ENCODE measurements at places on chromosomes 16 and 17.

DNA sequence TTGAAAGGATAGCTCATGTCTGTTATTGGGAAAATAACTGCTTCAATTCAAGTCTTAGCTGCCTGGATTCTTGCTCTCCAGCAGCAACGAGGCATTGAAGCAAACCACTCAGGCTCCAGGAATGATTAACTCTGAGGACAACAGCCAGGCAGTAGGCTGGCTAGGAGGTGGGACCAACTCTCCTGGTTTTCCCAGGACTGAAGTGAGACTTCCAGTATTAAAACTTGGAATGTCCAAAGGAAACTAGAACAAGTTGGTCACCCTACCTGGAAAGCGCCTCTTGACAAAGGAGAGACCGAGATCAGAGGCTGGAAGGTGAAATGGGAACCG is 100.7 kb downstream of the SALL1 start:
- no peaks in the 10 kb centered on the region for H3K36me3 ChIP-seq
- no peak overlapping the region for H3K4me3 ChIP-seq
- no peaks in the 10 kb centered on the region for H3K27me3 ChIP-seq
- DNase-seq, result no peak

GRCh38 chr16:89216315-89217137 is 977 bp upstream of the ZNF778 start:
- peak overlapping the region; percentile 89 for H3K27ac ChIP-seq
- peak overlapping the region; percentile 94 for H3K4me3 ChIP-seq
- H3K27me3 ChIP-seq, result no peaks in the 10 kb centered on the region
- DNase-seq, result peak; percentile 32
- peaks cover 10% of the 10 kb centered on the region for H3K36me3 ChIP-seq

- H3K27ac ChIP-seq, result no peak overlapping the region
- peaks cover 67% of the 10 kb centered on the region for H3K27me3 ChIP-seq
- H3K4me3 ChIP-seq, result no peak overlapping the region
- no peaks in the 10 kb centered on the region for H3K36me3 ChIP-seq
- no peaks in the 10 kb centered on the region for H3K4me1 ChIP-seq
These were observed 122.2 kb downstream of the MRM1 start for GRCh38 chr17:36723459-36724025.

- H3K4me3 ChIP-seq, result no peak overlapping the region
- DNase-seq, result no peak
- peaks cover 23% of the 10 kb centered on the region for H3K27me3 ChIP-seq
- no peaks in the 10 kb centered on the region for H3K36me3 ChIP-seq
- no peaks in the 10 kb centered on the region for H3K4me1 ChIP-seq
These were observed 12.4 kb downstream of the ACE start for GRCh38 chr17:63489291-63489690.

GRCh38 chr16:2196162-2196980 is at the start of gene CASKIN1:
Gene CASKIN1 (minus strand): TSS chr16:2196605. CDS start chr16:2196432, 173 bp downstream.
- no peak within 1 kb of the TSS for H3K27ac ChIP-seq
- no peak within 1 kb of the TSS for H3K4me3 ChIP-seq
- no peaks in the 10 kb centered on the region for H3K36me3 ChIP-seq
- H3K27me3 ChIP-seq, result peaks cover 36% of the 10 kb centered on the region
- no peak for DNase-seq

- no peak overlapping the region for H3K4me3 ChIP-seq
- H3K36me3 ChIP-seq, result no peaks in the 10 kb centered on the region
- no peaks in the 10 kb centered on the region for H3K4me1 ChIP-seq
- no peak for DNase-seq
- H3K27ac ChIP-seq, result no peak overlapping the region
These were observed 1.8 kb downstream of the SNX20 start for GRCh38 chr16:50679266-50679665.

DNA sequence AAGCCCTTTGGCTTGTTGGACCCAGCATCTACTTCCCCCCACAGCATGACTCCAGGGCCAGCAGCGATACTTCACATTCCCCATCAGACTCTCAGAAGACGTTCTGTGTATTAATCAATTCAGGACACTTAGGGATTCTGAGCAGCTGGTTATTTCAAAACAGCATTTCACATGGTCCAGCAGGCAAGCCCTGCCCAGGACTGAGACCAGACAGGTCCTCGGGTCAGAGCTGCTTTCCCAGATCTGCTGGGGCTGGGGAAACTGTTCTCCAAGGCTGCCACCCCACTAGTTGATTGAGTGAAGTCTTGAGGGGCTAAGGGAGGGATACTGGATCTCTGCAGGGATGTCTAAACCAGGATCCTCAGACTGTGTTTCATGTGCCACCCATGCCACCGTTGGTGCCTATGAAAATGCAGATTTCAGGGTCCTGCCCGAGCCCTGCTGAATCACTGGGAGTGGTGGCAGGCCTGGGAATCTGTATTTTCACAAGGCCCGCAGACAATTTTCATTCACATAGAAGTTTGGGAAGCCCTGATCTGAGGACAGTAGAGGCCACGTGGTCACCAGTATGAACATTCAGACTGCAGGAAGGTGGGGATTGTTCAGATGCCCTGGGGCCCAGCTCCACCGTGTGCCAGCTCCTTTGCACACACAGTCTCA is 40.6 kb upstream of the CDH5 start:
- H3K27me3 ChIP-seq, result peaks cover 7% of the 10 kb centered on the region
- H3K4me3 ChIP-seq, result no peak overlapping the region
- no peaks in the 10 kb centered on the region for H3K36me3 ChIP-seq
- no peak overlapping the region for H3K27ac ChIP-seq
- DNase-seq, result no peak
- H3K4me1 ChIP-seq, result peaks cover 7% of the 10 kb centered on the region

- H3K27ac ChIP-seq, result peak overlapping the region; percentile 53
- H3K4me1 ChIP-seq, result peaks cover 38% of the 10 kb centered on the region
- H3K27me3 ChIP-seq, result no peaks in the 10 kb centered on the region
- H3K36me3 ChIP-seq, result peaks cover 15% of the 10 kb centered on the region
- H3K4me3 ChIP-seq, result peak overlapping the region; percentile 85
These were observed 2.0 kb downstream of the GPT2 start for GRCh38 chr16:46885960-46886763.

GRCh38 chr16:58638148-58639036 is 8.8 kb upstream of the CNOT1 start:
- DNase-seq, result peak; percentile 69
- no peaks in the 10 kb centered on the region for H3K36me3 ChIP-seq

- no peaks in the 10 kb centered on the region for H3K27me3 ChIP-seq
- peaks cover 28% of the 10 kb centered on the region for H3K36me3 ChIP-seq
- H3K4me1 ChIP-seq, result peaks cover 16% of the 10 kb centered on the region
- H3K4me3 ChIP-seq, result no peak overlapping the region
- no peak overlapping the region for H3K27ac ChIP-seq
- no peak for DNase-seq
These were observed 1.6 kb downstream of the SPATA32 start for GRCh38 chr17:45260204-45260783.
